ENCODE measurements at places on chromosomes 3 and 15. TPM values are rescaled to one million over a fixed set of nuclear protein-coding genes. Genes with fewer than 3 reads are reported as not detected.

Gene UROC1
- total RNA-seq: not detected

DNA sequence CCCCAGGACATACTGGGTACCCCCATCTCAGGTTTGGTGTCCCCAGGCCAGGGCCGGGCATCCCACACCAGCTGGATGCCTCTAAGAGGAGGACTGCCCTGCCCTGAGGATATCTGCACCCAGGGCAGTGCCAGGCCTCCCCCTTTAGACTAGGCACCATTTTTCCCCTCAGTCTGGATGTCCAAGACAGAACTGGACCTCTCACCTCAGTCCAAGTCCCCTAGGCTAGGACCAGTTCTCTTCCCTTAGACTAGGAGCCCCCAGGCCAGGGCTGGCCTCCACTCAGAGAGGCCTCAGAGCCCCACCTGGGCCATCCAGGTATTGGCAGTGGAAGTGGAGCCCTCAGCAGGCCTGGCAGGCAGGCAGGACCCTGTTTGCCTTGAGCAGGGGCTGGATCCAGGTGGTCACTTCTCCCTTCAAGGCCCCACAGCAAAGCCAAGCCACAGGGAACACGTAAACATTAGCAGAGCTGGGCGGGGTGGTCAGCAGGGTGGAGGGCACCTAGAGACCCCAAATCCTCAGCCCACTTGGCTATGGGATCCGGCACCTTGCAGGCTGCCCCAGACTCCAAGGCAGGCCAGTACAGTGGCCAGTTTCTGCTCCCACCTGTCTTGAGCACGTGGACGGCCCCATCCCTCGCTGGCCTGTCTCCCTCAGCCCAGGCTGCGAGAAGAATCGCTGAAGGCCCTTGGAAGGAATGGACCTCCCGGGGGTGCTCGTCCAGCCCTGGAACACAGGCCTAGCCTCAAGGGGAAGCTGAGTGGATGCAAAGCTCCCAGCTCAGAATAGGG lies 28.3 kb downstream of the PTH1R start:
- no peak for DNase-seq

- DNase-seq: no peak
Measured at GRCh38 chr3:39125841-39126500, 18.5 kb downstream of the TTC21A start.

GRCh38 chr3:131730581-131730980 lies 227.8 kb upstream of the MRPL3 start:
- no peak for DNase-seq

DNA sequence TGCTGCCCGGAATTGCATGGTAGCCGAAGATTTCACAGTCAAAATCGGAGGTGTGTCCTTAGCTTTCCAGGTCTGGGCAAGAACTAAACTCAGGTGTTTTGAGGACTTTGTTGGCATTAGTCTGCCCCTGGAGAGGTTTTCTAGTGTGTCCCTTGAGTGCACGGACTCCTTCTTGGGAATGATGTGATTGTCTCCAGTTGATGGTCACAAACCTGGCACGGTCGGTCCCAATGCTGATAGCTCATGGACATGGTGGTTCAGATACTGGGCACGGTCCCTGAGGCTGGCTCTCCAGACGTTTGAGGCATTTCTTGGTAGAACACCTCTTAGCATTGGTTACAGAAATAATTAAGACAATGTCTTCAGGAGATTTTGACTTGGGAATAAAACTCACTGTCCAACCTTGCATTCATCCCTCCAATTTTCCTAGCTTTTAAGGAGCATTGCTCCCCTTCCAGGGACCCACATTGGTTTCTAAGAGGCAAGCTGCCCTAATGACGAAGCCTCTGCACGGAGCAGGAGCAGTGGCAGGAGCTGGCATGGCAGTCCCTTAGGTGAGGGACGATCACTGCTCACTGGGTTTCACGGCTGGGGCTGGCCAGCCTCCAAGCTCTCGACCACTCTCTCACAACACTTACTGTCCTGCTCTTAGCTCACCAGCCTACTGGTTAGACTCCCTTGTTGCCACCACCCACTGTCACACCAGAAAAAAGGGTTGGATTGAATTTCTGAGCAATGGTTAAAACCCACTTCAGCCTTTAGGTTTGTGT lies 68.1 kb downstream of the PGPEP1L start:
- no peak for DNase-seq

Gene DZIP1L
- 0.05 TPM for total RNA-seq

Gene MED12L
- 1.6 TPM for total RNA-seq

DNA sequence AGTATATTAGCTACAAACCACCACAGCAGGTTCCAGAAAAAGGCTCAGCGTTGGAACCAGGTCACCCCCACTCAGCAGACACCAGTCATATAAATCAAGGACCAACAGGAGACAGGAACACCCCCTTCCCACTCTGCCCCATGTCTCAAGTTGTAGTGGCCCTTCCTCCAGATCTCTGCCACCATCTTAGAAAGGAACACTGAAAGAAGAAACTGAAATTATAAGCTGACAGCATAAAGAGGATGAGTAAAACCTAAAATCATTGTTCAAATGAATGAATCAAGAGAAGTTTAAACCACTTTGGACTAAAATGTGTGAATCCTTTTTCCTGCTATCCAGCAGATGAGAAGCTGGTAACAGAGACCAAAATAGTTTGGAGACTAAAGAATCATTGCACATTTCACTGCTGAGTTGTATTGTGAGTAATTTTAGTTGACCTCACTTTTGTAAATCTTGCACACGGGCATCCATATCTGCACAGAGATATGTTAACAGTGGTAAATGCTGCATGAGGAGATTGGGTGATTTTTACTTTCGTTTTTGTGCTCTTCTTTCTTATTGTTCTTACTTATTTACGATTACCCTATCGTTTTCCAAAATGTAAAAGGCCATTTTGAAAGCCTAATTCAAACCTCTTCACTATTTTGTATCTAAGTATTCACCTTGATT lies 19.8 kb downstream of the CCR3 start:
- DNase-seq: no peak

- no peak for DNase-seq
Measured at GRCh38 chr3:36482256-36482655, 102.0 kb downstream of the STAC start.

GRCh38 chr3:114743746-114744485 lies 403.2 kb downstream of the ZBTB20 start:
- no peak for DNase-seq

GRCh38 chr3:54213907-54214306 lies 91.6 kb downstream of the CACNA2D3 start:
- no peak for DNase-seq

GRCh38 chr15:42772144-42772543 lies 35.2 kb upstream of the CDAN1 start:
- DNase-seq: no peak

Gene SLC12A8
- total RNA-seq: 1.3 TPM

- DNase-seq: no peak
Measured at GRCh38 chr3:192928720-192929119, 11.1 kb upstream of the MB21D2 start.

GRCh38 chr3:170712336-170712735 lies 126.5 kb upstream of the SLC7A14 start:
- DNase-seq: no peak

Gene CD276
- total RNA-seq: 1.6 TPM

All from activated CD4-positive, alpha-beta memory T cell treated with anti-CD3 and anti-CD28 coated beads, Interleukin-2, amount 10 ng/mL, durations not matched to agents 7 days and 5 days (primary cell).